ENCODE measurements at places on chromosomes 1 and 21. TPM values are rescaled to one million over a fixed set of nuclear protein-coding genes. Genes with fewer than 3 reads are reported as not detected.

Gene IGSF9
- 0.21 TPM for total RNA-seq

Gene EXO1
- 24.2 TPM for total RNA-seq

Gene DIO1
- total RNA-seq = not detected

Gene PRKACB
- 8.9 TPM for total RNA-seq

Gene ENSA
- total RNA-seq = 131 TPM

Gene RNF207
- 14.4 TPM for total RNA-seq

Gene MPC2
- 81.3 TPM for total RNA-seq

Gene PAPPA2
- total RNA-seq = not detected

Gene SH2D2A
- 3.9 TPM for total RNA-seq

Gene DNAJC6
- 4.8 TPM for total RNA-seq

All from A549 treated with GW870086 at 1 μM for 4 hours (cell line).